Activated T-helper 2 cell treated with anti-CD3 and anti-CD28 coated beads, Interferon-gamma antibody, Interleukin-2, Interleukin-4, amounts not matched to agents 10 μg/mL and 5 μg/mL and 100 μg/mL, durations not matched to agents 14 hours and 24 hours and 36 hours (primary cell): ENCODE measurements at places on chromosomes 13 and 19. TPM values are rescaled to one million over a fixed set of nuclear protein-coding genes. Genes with fewer than 3 reads are reported as not detected.

The SULT2A1 gene
- total RNA-seq, result not detected in 2 replicates

The LENG1 gene
- 4.0 and 5.1 TPM in 2 replicates for total RNA-seq

The FXYD1 gene
- 0.71 TPM in 1 of 2 replicates, not detected in the other for total RNA-seq

The TJP3 gene
- 0.41 and 0.48 TPM in 2 replicates for total RNA-seq

The SERPINE3 gene
- total RNA-seq, result not detected in 2 replicates

The TYROBP gene
- 0.39 TPM in 1 of 2 replicates, not detected in the other for total RNA-seq

The PALM3 gene
- 0.34 TPM in 1 of 2 replicates, not detected in the other for total RNA-seq

The REEP6 gene
- total RNA-seq, result 1.6 and 2.1 TPM in 2 replicates

The ZNF99 gene
- total RNA-seq, result not detected in 2 replicates

DNA sequence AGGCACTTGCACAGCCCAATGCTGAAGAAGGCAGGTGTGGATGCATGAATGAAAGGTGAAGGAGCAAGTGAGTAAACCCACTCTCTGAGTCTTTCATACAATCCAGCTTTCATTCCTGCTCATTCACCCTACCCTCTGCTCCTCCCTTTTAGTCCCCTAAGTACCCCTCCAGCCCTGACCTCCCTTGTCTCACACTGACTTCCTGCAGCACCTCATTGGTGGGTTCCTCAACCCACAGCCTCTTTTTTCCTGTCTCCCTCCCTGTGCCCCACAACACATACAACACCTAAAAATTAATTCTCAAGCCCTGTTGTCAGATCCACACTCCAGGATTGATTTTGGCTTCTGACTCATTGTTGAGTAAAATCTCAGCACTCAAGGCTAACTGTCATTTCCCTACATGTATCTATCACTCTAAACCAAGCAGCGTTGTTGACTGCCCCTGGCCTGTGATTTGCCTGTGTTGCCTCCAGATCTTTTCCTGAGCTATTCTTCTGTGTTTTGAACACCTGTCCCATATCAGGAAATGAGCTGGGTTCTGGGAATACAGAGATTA lies 177.3 kb upstream of the SERP2 start:
- no peak for DNase-seq

- DNase-seq, result no peak
These were observed 51.5 kb downstream of the MCF2L start for GRCh38 chr13:113020323-113021080.

DNA sequence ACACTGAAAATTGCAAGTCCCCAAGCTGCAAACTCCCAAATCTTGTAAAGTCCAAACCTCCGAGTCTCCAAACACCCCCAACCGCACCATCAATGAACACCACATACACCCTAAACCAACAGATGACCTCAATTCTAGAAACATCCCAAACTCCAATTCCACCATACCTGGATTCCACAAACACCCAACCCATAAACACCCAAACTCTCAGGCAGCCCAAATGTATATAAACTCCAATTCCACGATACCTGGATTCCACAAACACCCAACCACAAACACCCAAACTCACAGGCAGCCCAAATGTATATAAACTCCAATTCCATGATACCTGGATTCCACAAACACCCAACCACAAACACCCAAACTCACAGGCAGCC lies 470 bp downstream of the C3 start:
- no peak for DNase-seq

- no peak for DNase-seq
These were observed 1.3 kb downstream of the IL11 start for GRCh38 chr19:55368701-55369563.

DNA sequence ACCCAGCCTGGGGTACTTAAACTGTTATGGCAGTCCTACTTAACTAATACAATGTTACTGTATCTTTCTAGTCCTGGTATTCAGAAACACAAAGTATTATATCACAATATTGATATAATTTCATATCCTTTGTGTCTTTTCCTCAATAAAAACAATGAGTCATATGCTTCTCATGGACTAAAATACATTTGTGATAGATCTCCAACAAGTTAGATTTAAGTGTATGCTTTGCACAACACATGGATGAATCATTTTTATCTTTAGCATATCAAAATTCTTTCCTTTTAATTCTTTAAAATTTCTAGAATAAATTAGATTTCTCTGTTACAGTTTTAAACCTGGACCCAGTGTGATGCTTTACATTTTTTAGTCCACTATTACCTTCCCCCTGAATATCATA lies 1357.8 kb upstream of the ATXN8OS start:
- DNase-seq, result no peak

- DNase-seq, result no peak
These were observed 6.4 kb downstream of the ATP11A start for GRCh38 chr13:112696001-112696868.

GRCh38 chr19:12987190-12987589 lies 8.1 kb upstream of the NFIX start:
- no peak for DNase-seq

- no peak for DNase-seq
These were observed 95.5 kb downstream of the OXGR1 start for GRCh38 chr13:96898646-96899254.

GRCh38 chr13:80029170-80029569 lies 311.8 kb downstream of the SPRY2 start:
- DNase-seq, result no peak

GRCh38 chr13:66974174-66974573 lies 256.0 kb downstream of the PCDH9 start:
- no peak for DNase-seq

- peak; percentile 16 for DNase-seq
These were observed at the start of gene KLC3 for GRCh38 chr19:45340232-45340898. TSS of gene KLC3 (plus strand) at chr19:45340750. CDS start at chr19:45345542, 4,792 bp downstream.

DNA sequence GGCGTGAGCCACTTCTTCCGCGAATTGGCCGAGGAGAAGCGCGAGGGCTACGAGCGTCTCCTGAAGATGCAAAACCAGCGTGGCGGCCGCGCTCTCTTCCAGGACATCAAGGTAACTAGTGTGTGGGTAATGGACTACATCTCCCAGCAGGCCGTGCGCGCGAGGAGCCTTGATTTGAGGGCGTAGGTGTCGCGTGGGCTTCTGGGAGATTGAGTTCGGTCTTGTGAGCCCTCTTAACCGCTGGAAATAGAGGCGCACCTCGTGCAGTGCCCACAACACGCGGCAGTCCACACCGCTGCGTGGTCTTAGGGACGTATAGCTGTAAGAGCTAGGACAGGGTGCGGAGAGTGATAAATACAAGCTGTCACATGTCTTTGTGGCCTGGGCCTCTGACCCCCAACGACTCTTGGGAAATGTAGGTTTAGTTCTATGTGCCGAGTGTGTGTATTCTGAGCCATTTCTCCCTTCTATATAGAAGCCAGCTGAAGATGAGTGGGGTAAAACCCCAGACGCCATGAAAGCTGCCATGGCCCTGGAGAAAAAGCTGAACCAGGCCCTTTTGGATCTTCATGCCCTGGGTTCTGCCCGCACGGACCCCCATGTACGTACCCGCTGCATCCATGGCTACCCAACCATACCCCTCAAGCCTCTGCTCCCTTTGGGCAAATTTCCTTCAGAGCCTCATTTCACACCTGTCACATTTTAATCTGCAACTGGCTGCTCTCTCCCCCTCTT lies 864 bp downstream of the FTL start:
- peak; percentile 86 for DNase-seq

DNA sequence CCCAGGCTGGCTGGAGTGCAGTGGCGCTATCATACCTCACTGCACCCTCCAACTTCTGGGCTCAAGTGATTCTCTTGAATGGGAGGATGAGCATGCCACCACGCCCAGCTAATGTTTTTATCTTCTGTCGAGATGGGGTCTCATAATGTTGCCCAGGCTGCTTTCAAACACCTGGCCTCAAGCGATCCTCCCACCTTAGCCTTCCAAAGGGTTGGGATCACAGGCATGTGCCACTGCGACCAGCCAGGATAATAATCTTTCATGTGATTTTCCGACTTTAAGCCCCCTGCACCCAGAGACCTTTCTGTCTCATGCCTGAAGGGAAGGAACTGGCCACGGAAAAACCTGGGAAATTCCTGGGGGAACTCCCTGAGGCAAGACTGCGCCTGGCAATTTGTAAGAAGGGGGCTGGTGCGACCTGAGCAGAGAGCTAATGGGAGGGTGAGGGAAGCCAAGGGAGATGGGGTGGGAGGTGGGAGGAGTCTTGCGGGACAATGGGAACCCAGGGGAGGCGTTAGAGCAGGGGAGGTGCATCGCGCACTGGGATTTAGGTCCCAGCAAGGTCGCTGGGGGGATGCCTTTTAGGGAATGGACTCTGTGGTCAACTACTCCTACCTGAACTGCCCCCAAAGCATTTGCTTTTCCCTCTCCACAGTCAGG lies 1.2 kb upstream of the CCDC124 start:
- no peak for DNase-seq

GRCh38 chr19:17743874-17744580 lies 7.2 kb upstream of the FCHO1 start:
- DNase-seq, result no peak

DNA sequence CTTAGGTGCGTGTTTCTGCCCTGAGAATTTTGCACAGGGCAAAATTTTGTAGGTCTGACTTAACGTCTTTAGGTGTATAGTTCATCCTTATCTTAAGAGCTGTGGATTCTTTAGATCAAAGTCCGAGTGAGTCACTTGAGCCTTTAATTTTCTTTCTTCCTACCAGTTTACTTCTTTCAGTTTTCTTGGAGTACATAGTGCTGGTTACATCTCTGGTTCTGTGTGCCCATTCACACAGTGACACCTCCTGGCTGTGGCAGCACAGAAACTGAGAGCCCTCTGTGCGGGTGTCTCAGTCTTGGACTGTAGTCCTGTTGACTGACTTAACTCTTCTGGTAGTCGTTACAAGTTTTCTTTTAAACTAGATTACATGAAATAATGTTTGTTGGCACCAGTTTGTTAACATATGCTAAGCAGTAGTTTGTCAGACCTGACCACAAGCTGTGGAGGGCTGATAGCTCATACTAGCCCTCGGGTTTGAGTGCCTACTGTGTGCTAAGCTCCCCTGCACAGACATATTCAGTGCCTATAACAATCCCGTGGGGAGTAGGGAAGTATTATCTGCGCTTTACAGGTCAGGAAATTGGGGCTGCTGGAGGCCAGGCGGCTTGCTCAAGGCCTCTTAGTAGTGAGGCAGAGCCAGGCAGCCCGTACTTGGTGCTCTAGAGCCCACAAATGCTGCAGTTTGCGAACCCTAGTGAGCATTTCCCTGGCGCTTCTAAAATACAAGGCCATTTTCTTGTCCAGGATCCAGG lies 1.6 kb downstream of the GATAD2A start:
- DNase-seq, result peak; percentile 36

- DNase-seq, result no peak
These were observed 4.5 kb downstream of the LDLR start for GRCh38 chr19:11093689-11094238.

- DNase-seq, result no peak
These were observed 42.9 kb downstream of the LRCH1 start for GRCh38 chr13:46595885-46596275.

- DNase-seq, result no peak
These were observed 293.3 kb downstream of the ZNF536 start for GRCh38 chr19:30665449-30665848.

DNA sequence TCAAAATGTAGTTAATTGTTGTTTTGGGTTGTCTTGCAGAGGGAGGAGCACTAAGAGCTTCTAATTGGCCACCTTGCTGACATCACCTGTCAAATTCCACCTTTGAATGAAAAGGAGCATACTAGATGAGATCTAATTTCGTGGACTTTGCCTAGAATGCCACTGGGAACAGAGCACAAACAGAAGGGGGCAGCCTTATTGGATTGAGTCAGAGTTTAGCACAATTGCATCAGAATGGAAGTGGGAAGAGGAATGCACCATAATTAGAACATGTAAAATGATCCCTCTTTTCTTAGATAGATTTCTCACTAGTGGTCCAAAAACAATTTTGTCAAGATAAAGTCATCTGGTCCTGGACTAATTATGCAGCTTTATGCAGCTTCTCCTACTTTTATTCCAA lies 1552.2 kb downstream of the PCDH9 start:
- no peak for DNase-seq

DNA sequence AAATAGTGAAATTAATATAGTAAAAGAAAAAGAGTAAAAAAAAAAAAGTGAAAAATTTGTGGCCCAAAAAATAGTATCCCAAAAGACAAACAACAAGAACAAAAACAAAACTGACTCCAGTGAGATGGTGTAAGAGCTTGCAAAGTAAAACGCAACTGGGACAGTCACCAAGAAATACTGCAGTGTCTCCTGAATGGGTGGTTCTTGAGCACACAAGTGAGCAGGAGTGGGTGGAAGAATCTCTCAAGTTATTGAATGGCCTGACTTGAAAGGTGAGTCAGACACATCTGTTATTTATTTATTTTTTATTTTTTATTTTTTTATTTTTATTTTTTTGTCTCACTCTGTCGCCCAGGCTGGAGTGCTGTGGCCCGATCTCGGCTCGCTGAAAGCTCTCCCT lies 1.9 kb downstream of the ZNF493 start:
- no peak for DNase-seq

DNA sequence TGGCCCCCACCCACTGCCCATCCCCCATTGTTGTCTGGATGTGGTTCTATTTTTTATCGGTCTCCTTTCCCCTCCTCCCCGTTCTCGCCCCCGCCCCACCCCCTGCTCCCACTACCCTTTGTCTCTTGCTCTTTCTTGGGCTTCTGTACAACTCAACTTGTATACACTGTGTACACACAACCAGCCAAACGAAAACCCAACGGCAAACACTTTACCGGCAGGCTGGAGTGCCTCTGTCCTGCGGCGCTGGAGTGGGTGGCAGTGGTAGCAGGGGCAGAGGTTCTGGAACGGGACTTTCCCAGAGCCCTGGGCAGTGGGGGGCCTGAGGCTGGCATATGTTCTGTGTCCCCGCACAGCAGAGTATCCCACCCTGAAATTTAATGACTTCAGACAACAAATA lies 13.7 kb downstream of the RRAS start:
- DNase-seq, result no peak

DNA sequence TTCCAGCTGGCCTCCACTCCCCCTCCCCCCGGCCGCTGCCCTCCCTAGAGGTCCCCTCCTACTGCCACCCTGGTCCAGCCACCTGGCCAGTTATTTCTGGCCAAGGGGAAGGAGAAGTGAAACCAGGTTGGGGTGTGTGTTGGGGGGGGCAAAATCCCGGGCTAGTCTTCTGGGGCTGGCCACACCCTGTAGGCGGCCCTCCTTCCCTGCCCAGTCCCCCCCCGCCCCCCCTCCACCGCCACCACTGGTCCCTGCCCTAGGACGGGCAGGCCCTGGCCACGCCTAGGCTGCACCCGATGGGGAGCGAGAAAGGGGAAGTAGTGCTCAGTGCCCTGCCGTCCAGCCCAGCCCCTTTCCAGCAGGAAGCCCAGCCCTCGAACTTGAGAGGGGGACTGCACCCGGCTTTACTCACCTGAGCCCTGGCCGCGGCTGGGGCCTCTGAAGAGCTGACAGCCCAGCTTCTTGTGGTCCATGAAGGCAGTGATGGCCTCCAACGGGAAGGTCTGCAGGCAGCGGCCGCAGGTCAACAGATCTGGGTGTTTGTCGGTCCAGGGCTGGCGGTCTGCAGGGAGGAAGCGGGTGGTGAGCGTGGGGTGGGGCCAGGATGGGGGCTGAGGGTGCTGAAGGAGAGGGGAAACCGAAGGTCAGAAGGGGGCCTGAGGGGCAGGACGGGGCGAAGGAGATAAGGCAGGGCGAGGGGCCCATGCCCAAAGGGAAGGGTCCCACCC lies 813 bp downstream of the ZNF296 start:
- DNase-seq, result peak; percentile 39

DNA sequence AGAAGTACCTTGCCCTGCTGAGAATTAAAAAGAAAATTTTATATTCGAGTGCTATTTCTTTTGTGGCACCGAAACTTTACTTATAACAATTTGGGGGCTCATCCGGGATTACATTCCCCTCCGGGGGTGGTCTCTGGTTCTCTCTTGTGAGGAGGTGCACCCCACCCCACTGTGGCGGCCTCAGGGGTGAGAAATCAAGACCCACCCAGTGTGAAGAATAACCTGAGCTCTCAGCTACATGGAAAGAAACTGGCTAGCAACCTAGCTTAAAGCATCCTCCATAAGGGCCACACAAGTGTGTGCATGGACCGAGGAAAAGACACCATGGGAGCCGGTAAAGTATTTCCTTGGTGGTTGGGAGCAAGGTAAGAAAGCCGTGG lies 50.9 kb upstream of the ANKRD10 start:
- no peak for DNase-seq
